NCI-H1092 (cell line): ENCODE measurements at places on chromosomes 7 and 10.

DNA sequence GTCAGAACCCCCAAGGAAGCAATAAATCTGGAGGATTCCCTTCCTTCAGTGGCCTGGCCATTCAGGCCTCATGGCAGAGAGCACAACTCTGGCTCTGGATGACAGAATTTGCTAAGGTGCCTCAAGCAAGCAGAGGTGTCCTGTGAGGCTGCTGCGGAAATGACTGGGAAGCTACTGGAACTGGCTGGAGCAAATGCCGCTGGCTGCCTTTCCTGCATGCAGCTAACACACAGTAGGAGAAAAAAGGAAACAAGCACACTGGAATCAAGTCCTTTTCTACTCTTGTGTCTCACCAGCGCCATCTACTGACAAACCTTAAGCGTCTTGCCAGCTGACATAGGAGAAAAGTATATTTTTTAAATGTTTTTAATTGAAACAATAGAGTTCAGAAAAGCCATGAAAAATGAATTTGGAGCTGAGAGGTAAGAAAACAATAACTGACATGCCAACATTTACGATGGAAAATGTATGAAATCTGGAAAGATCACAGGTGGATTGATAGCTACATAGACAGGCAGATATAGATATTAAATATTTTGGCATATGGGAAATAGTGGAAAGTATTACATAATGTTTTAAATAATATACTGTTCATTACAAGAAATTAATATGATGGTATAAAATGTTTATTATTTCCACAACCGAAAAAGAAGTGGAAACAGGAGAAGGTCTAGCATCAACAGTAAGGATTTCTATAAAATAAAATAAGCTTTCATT, 951.6 kb downstream of the ANKRD7 start:
- peak; percentile 81 for DNase-seq

GRCh38 chr10:63671317-63671937, 150.2 kb downstream of the REEP3 start:
- peak; percentile 33 for DNase-seq

- no peak for DNase-seq
These were observed 152.0 kb downstream of the SVIL start for GRCh38 chr10:29482591-29483431.

- no peak for DNase-seq
These were observed 46.2 kb upstream of the ZNF716 start for GRCh38 chr7:57403601-57404342.

DNA sequence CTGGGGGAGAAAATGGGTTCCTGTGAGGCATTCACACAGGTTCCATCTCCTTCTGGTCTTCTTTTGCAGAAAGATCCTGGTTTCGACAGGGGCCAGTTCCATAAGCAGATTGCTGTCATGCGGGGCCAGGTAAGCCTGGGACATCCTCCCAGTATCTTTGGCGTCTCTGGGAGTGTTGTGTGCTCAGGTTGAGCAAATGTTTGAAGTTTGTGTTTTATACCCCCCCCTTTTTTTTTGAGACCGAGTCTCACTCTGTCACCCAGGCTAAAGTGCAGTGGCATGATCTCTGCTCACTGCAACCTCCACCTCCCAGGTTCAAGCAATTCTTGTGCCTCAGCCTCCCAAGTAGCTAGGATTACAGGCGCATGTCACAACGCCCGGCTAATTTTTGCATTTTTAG, 20.0 kb downstream of the AVPI1 start:
- DNase-seq: no peak

- no peak for DNase-seq
These were observed 241.5 kb downstream of the WDR11 start for GRCh38 chr10:121092720-121093095.

DNA sequence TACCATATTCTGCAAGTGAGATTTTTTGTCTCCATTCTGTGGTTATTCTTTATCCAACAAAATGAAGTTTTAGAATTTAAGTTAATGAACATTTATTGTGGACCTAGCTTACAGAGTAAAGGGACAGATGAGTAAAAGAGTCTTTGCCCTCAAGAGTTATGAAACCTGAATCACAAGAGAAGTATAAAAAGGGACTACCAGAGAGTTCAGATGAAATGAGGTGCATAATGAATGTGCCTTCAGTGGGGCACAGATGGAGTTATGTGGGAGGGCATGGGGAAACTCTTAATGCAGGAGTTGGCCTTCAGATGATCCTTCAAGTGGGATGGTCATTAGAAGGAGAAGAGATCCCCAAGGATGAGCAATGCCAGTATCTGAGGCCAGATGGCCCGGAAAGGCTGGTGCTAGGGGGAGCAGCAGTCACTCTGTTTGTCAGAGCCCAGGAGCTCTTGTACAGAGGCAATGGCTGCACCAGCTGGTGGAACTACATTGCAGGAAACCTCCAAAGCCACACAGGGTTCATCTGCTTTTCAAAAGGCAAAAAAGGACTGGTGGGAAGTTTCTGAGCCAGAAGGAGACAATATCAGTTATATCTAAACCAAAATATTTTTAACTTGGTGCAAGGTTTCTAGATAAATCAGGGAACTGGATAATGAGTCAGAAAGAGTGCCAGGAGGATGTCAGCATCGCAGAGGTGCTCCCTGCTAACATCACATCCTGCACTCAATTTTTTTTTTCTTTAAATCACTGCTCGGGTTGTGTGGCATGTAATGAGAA, 162.0 kb downstream of the KLF6 start:
- DNase-seq: no peak

DNA sequence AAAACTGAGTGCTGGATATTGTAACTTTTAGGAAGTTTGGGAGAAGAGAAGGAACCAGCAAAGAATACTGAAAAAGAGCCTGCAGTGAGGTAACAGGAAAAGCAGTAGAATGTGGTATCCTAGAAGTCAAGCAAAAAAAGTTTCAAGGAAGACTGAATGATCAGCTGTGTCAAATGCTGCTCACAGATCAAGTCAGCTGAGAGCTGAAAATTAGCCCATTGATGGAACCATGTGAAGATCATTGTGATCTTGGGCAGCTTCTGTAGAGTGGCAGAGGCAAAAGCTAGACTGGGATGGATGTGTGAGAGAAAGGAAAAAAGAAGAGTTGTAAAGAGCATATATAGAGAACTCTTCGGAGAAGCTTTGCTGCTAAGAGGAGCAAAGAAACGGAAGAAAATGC, 315.4 kb upstream of the BMPER start:
- no peak for DNase-seq

- DNase-seq: no peak
These were observed 63.1 kb downstream of the DOCK4 start for GRCh38 chr7:112143136-112143535.

DNA sequence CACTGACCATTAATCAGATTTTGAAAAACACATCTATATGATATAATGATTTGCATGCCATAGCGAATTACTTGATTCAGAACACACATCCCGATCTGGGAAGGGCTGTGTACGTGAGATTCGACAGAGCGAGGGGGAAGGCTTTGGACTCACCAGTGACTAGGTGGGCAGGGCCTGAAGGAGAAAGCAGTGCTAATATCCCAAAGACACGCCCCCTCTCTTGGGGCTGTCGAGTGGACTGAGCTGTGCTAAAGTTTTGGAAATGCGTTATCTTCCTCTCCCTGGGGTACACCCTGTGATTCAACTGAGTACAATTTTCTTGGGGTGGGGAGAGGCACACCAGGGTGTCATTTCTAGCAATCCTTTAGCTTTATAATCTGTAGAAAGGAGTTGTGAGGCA, 1.8 kb downstream of the LRRC17 start:
- DNase-seq: no peak

GRCh38 chr7:26912338-26912737, 47.9 kb upstream of the SKAP2 start:
- DNase-seq: no peak

DNA sequence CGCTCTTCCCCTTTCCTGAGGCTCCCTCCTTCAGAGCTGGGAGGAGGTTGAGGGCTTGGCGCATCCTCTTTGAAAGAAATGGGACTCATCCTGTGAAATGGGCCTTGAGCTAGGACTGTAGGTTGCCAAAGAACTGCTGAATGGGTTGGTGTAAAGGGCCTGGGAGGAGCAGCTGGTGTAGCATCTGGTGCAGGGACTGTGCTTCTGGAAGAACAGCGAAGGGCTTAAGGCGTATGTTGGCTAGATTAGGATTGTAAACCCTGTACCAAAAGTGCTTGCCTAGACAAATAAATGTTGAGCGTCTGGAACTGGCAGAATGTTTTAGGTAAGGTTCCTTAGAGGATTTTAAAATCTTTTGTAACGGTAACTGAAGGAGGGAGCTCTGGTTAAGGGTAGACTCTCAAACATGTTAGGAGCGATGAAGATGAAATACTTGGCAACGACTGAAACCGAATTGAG, 563 bp downstream of the STAM start:
- DNase-seq: no peak

GRCh38 chr7:1993776-1994740, 238.7 kb downstream of the MAD1L1 start:
- no peak for DNase-seq

DNA sequence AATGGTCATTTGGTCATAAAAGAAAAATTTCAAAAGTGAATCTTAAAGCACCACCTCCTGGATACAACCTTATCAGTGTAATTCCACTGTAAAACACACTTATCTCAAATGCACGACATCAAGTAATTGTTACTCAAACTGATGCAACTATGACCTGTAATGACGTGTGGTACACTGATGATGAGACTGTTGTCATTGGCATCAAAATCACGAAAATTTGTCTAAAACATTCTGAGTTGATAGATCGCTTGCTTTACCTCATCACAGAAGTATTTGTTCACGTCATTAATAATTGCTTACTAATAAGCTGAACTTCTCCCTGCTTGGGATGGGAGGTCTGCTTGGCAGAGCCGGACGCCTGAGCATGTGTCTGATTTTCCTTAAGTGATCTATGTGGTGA, 221.8 kb upstream of the KLF6 start:
- no peak for DNase-seq

DNA sequence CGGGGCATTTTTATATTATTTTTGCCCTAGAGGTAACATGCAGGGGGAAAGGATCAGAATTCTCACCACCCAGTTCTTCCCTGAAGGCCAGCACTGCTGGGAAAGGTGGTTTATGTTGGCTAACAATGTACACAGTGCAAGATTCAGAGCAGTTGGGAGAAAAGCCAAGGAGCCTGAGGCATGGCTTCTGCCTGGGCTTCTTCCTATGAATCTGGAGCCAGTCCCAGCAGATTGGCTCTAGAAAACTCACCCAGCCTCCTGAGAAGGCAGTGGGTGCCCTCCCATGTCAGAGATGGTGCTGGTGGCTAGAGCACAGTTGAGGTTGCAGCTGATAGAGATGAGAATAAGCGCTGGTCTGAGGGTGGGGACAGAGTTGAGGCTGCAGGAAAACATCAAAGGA, 44.7 kb upstream of the GPR26 start:
- no peak for DNase-seq

GRCh38 chr7:55509322-55509721, 63.0 kb downstream of the VOPP1 start:
- no peak for DNase-seq

DNA sequence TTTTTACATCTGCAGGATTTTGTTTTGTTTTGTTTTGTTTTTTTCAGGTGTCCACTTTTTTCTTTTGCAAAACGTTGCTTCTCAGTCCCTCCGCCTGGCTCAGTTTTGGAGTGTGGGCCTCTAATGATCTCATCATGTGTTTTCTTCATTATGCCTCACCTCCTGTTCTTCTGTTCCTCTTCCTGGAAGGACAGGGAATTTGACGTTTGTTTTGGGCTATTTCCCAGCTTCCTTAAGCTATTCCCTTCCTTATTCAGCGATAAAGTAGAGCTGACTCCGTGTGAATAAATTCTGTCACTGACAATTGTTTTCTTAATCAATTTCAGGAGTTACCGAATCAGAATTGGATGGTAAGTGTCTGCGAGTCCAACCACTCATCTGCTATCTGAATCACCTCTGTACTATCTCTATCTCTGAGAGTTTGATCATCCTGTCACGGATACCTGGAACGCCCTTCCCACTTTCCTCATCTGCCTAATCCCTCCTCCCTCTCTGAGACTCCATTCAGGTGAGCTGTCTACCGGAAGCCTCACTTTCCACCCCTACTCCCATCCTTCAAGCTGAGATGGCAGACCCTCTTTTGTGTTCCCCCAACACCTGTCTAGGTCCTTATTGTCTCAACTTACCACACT, 218.4 kb downstream of the GATA3 start:
- DNase-seq: no peak

GRCh38 chr7:147659036-147659995, 931.2 kb upstream of the C7orf33 start:
- DNase-seq: no peak

DNA sequence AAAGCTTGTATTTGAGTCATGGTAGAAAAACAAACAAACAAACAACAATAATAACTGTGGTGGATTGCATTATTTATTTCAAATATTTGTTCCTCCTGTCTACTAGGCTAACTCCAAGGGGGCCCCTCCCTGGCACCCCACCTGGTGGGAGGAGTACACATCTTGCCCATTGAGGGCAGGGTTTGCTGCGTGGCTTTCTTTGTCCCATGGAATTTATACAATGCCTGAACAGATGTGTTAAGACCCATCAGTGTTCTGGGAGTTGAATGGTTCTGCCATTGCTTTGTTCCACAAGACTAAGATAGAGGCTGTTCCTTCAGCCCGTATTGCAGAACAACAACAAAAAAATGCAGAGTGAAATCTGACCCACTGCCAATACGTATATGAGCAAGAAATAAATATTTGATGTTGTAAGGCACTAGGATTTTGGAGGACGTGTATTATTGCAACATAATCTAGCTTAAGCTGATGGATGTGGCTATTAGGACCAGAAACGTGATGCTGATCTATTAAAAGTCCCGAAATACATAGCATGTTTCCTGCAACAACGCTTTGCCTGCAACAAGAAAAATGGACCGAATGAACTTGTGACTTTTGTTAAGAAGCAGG, 119.1 kb upstream of the JCAD start:
- no peak for DNase-seq

GRCh38 chr10:44008270-44008916, 359.7 kb upstream of the ZNF32 start:
- no peak for DNase-seq

DNA sequence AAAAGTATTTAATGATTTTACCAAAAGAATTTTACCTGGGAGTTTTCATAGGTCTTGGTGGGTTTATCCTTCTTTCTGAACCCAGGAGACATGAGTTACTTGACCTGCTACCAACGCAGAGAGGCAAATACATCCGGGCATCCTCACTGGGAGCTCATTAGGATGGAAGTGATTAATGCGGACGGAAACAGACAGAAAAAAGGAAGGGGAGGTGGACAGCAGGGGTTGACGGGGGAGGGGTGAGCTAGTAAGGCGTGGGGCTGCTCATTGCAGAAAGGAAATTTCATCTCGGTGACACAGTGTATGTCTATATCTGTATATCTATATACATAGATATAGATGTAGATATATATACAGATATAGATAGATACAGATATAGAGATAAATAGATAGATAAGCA, 408.2 kb upstream of the ADARB2 start:
- DNase-seq: no peak

DNA sequence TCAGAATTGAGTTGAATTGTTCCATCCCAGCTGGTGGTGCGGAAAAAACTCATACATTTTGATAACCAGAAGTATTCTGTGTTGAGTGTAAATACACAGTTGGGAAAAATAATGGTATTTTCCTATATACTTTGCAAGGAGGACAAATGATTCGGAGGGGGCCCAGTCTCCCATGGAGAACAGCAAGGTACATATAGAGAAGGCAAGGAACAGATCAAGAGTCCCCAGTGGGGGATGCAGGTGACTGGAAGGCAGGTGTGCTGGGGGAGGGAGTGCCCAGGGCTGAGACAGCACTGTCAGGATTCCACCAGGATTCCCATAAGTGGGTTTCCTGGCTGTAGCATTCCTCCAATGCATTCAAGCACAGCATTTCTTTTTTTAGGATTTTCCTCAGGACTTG, 10.8 kb upstream of the ADCY1 start:
- DNase-seq: no peak
